ENCODE measurements at places on chromosomes 5 and 9.

- DNase-seq, result no peak
Measured at GRCh38 chr9:680106-680505, 161.4 kb upstream of the DMRT1 start.

DNA sequence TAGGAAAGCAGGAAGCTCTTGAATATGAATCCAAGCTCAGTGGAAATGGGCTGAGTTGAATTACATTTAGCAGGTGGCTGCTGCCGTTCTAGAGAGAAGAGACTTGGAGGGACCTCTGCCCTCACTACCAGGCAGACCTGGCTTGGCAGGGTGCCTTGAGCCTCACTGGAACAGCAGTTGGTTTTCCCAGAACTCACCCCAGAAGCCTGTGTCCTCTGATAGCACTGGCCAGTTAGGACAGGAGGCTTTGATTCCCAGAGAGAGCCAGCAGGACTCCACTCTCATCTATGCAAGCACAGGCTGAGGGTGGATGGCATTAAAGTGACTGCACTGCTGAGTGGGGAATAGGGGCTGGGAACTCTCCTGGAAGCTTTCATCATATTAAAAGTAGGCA lies 54.8 kb downstream of the PWWP2A start:
- no peak for DNase-seq

DNA sequence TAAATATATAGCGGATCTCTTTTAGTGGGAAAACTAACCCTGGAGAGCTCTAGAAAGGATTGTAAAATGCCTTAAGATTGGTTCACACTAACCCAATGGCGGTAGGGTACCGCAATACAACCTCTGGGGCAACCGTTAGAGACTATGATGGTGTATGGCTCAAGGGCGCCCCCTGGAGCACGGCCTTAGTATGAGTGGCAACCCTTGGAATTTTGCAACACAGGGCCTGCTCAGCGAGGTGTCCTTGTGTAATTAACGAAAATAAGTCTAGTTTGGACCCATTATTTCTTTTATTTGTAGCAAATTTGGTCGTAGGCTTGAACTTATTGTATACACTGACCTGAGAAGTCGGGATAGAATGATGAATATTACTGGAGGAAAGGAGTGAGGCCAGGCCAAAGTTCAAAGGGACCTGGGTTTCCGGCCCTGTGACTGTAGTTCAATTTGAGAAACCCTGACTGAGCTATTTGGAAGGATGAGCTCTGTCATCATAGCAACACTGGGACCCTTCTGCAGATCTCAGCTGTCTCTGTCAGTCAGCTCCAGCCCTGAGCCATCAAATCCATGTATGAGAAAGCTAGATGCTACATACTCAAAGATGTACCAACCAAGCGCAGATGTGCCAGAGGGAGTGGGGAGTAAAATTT lies 54.8 kb downstream of the CAMK4 start:
- no peak for DNase-seq

- DNase-seq, result no peak
Measured at GRCh38 chr5:138504799-138505198, 38.2 kb downstream of the ETF1 start.

DNA sequence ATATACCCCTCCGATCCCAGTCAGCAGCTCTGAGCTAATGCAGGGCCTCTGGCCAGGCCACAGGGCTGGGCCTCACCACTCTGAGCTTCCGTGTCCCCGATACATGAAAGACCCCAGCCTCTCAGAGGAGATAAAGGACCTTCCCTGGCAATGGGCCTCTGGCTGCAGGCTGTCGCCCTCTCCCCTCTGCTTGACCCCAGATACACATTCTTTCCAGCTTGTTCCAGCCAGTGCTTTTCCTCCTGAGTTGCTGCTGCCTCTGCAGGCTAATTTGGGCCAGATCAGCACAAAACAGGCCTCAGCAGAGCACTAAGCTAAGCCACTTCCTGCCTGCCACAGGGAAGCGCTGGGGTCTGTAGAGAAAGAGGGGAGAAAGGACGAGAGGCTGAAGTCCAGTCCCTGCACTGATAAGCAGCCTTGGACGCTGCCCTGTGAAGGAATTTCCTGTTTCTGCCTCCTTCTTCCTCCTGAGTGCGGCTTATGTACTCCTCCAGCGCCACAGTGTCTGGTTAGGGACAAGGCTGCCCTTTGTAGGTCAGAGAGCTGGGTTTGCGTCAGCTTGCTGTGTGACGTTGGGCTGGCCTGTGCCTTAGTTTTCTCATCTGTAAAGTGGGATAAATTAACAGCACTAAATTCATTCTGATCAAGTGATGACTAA lies 73.0 kb upstream of the IL17B start:
- DNase-seq, result no peak

- DNase-seq, result no peak
Measured at GRCh38 chr9:87564111-87564510, 66.4 kb downstream of the DAPK1 start.

GRCh38 chr9:77427256-77427927 lies 220.7 kb downstream of the GNA14 start:
- DNase-seq, result no peak

- DNase-seq, result no peak
Measured at GRCh38 chr5:53726121-53726520, 165.7 kb downstream of the NDUFS4 start.

GRCh38 chr5:14184725-14185124 lies 41.6 kb downstream of the TRIO start:
- DNase-seq, result no peak

GRCh38 chr9:131524665-131525315 lies 6.3 kb downstream of the UCK1 start:
- no peak for DNase-seq

- no peak for DNase-seq
Measured at GRCh38 chr5:149360272-149360671, 2.4 kb downstream of the PCYOX1L start.

GRCh38 chr5:27010646-27011045 lies 27.7 kb downstream of the CDH9 start:
- DNase-seq, result no peak

DNA sequence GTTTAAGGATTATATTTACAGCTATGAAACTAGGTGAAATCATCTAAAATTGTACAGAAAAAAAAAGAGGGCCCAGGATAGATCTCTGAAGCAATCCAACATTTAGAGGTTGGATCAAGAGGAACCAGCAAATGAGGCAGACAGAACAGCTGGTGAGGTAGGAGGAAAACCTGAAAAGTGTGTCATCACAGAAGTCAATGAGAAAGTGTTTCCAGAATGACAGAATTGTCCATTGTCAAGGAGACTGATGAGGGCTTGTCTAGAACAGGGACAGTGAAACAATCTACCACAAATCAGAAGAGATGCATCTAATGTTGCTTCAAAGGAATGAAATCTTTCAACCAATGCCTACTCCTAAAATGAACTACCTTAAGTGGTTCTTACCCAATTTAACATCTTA lies 6.6 kb downstream of the C5orf63 start:
- no peak for DNase-seq

GRCh38 chr5:140557965-140558364 lies 692 bp upstream of the SRA1 start:
- DNase-seq, result no peak

DNA sequence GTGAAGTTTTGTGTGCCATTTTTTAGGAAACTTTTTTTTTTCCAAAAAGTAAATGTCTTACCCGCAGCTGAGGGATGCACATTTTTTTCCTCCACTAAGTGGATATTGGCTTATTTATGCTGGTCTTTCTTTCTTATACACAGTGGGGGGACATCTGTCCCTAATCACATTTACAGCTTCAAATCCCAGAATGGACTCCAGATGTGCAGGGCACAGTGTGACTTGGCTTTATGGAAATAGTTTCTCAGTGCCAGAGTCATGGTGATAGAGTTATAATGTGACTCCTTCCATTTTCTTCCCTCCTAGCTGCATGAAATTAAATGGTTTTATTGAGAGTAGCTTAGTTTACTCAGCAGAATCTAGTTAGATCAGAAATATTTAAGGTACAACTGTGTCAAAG lies 66.5 kb downstream of the SV2C start:
- no peak for DNase-seq

GRCh38 chr9:120486347-120486746 lies 93.6 kb downstream of the CDK5RAP2 start:
- DNase-seq, result no peak

DNA sequence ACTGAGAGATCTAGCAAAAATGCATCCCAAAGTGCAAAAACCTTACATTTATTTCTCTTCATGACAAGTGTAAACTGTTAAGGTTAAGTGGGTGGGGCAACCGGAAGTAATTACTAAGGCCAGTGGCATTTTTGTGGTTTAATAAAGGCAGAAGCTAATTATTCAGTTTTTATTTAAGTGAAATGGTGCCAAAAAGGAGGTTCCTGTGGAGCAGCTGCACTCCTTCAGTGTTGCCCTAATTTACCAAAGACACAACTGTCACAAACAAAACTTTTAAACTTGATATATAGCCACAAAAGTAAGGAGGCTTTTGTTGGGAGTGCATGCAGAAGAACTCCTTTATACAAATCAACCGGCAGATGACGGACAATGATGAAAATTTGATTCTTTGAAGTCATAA lies 81.6 kb downstream of the NDUFS4 start:
- no peak for DNase-seq

DNA sequence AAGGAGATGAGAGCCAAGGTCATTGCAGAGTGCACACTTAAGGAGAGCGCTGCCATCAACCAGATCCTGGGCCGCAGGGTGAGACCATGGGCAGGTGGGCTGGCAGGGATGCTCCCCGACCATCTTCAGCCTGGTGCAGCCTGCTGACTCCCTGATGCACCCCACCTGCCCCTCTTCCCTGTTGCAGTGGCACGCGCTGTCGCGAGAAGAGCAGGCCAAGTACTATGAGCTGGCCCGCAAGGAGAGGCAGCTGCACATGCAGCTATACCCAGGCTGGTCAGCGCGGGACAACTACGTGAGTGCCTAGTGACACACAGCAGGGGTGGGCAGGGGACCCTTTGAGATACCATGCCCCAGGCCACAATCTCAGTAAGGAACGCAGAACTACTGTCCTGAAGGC lies 28.3 kb downstream of the TCF7 start:
- no peak for DNase-seq

GRCh38 chr9:16458696-16459420 lies 411.6 kb downstream of the BNC2 start:
- DNase-seq, result no peak

DNA sequence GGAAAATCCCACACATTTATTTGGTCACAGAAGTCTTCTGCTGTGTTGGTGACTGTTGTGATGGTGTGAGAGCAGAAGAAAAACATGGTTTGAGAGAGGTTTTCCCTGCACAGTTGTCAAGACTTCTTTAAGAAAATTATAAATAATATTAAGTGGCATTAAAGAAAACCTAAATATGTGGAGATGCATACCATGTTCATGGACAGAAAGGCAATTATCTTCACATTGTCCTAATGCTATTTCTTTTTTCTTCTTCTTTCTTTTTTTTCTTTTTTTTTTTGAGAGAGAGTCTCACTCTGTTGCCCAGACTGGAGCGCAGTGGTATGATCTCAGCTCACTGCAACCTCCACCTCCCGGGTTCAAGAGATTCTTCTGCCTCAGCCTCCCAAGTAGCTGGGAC lies 24.3 kb upstream of the ERGIC1 start:
- DNase-seq, result no peak

- DNase-seq, result no peak
Measured at GRCh38 chr5:56833325-56833724, 18.0 kb downstream of the MAP3K1 start.

GRCh38 chr5:142386137-142387023 lies 61.6 kb upstream of the SPRY4 start:
- no peak for DNase-seq

DNA sequence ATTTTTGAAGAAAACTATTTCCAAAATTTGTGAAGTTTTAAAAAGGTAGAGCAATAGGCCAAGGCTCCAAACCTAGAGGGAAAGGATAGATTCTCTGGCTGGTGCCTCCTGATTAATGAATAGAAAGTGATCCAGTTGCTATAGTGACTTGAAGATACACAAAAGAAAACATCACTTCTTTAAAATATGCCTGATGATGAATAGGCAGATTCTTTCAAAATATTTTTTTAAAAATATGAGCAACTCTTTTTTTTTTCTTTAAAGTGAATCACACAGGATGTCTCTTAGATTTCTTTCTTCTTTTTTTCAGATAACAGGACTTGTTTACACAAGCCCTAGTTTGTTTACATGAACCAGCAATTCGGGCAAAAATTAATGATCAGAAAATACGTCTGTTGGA lies 124.4 kb downstream of the RFK start:
- DNase-seq, result peak; percentile 10
